ENCODE measurements at places on chromosomes 3 and 15.

DNA sequence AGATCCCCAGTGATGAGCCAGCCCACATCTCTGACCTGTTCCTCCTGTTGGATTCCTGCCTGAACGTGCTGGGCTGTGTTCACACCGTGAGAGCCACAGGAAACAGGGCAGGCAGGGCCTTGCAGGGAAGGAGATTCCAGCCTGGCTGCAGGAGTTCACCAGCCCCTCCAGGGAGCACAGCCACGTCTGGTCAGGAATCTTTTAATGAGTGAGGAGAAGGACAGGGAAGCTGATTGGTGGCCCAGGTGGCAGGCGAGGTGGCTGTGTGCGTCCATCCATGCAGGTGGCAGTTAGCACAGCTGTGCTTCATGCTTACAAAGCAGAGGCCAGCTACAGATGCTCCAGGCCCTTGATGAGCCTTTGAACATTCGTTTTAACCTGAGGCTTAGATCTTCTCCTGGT lies 10.5 kb downstream of the LRRK1 start:
- DNase-seq = no peak

- DNase-seq = no peak
Measured at GRCh38 chr3:114827495-114827894, 319.6 kb downstream of the ZBTB20 start.

GRCh38 chr3:176119826-176120225 lies 1077.5 kb downstream of the TBL1XR1 start:
- no peak for DNase-seq

GRCh38 chr15:32029409-32029861 lies 880 bp upstream of the CHRNA7 start:
- DNase-seq = no peak

- DNase-seq = no peak
Measured at GRCh38 chr3:39762537-39763070, 46.8 kb upstream of the MYRIP start.

DNA sequence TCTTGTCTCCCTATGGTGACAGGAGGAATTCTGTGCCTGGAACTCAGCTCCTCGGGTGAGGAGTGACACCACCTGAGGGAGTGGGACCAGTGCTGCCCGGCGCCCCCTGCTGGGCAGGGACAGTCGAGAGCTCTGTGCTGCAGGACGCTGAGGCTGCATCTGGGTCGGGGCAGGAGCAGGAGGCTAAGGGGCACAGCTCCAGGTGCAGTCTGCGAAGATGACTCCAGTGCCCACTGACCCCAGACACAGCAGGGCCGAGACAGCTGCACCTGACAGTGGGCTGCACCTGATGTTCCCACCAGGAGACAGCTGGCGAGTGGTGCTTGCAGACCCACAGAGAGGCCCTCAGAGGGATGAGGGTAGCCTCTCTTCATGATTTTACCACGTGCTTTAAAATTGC lies 152.9 kb downstream of the ATP10A start:
- no peak for DNase-seq

DNA sequence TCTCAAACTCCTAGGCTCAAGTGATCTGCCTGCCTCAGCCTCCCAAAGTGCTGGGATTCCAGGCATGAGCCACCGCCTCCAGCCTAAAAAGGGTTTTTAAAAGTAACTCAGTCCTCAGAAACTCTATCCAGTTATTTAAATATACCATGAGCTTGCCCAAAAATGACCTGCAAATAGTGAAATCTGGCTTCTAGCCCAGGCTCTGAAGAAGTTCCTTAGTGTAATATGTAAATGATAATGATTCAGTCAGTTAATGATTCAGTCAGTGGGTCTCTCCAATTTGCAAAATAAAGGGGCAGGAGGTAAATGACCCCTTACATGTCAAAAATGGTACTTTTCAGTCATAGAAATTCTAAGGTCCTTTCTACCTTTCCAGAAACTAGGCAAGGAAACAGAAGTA lies 28.8 kb downstream of the LRRC2 start:
- no peak for DNase-seq

DNA sequence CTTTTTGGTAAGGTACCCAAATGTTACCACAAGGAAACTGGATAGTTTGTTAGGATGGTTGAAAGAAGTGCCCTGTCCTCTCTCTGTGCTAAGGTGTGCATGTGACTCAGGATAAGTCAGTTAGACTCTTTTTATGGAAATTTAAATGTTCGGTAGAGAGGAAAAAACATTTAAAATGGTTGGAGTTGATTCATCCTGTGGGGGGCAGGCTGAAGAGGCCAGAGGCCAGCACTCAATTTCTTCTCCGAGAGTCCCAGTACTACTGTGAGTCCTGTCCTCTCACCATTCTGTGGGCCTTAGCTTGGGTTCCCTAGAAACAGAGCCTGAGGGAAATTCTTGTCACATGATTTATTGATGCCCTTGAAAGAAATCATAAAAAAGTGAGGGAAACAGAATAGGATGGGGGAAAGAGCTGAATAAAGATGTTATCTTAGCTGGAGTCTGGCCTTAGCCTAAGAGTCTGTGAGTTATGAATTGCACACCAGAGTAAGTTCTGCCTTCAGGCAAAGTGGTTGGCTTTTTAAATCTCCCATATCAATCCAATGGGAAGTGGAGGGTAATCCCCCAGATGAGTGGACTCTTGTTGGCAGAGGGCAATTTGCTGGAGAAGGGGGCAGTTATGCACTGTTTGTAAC lies 106.5 kb upstream of the GALNT15 start:
- no peak for DNase-seq

DNA sequence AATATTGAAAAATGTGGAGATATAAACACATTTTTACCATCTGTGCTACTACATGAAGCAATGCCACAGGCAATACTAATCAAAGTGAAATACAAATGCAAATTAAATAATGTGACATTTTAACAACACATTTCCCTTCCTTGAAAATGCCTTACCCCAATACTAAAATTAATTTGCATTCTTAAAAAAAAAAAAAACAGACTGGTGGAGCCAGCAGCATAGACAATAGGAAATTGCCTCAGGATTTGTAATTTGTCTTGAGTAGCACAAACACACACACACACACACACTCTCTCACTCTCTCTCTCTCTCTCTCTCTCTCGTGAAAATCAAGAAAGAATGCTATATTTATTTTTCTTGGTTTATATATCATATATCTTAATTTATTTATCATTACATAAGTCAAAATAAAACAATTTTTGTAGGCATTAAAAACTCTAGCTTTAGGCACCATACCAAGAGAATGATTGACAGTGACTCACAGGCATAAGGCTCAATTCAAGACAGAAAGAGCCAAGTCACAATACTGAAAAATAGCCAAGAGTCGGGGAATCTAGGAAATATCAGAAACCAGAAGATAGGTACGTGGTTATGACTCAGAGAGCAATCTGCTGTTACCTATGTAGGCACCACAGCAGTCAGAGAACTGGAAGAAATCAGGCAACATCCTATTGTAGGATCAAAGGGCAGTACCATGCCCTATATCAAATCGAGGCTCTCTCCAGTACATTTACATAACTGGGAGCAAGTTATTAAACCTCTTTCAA lies 23.0 kb downstream of the SUCNR1 start:
- DNase-seq = no peak

DNA sequence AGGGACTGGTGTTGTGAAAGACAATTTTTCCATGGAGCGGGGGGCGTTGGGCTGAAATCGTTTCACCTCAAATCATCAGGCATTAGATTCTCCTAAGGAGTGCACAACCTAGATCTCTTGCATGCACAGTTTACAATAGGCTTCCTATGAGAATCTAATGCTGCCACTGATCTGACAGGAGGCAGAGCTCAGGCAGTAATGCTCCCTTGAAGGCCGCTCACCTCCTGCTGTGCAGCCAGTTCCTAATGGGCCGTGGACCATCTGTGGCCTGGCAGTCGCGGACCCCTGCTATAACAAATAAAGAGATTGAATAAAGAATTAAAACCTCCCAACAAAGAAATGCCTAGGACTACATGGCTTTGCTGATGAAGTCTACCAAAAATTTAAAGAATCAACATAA lies 25.3 kb upstream of the ANKRD28 start:
- DNase-seq = no peak

DNA sequence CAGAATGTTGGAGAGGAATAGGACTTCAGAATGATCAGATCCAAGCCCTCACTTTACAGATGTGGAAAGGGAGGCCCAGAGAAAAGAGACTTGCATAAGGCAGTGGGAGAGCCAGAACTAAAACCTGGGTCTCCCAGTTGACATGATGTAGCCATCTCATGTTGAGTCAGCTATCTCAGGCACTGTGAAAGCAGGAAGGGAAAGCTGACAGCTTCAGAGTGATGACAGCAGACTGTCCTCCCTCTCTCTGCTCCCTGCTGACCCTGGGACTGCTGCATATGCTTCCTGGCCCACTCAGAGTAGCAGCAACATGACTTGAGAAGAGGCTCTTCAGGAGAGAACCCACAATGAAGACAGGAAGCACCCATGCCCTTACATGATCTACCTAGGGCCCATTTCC lies 14.7 kb downstream of the FHIT start:
- no peak for DNase-seq

DNA sequence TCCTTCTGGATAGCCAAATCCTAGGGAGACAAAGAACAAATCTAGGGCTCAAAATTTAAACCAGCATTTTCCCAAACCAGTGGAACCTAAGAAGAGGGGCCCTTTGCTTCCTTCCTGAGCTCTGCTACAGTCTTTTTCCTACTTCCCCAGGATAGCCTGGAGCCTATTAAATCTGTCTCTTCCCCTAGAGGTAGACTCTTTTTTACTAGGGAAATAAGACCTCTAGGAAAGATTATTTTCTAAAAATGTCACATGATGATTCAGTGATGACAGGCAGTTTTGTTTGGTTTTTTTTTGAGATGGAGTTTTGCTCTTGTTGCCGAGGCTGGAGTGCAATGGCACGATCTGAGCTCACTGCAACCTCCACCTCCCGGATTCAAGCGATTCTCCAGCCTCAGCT lies 18.5 kb downstream of the RMDN3 start:
- no peak for DNase-seq

DNA sequence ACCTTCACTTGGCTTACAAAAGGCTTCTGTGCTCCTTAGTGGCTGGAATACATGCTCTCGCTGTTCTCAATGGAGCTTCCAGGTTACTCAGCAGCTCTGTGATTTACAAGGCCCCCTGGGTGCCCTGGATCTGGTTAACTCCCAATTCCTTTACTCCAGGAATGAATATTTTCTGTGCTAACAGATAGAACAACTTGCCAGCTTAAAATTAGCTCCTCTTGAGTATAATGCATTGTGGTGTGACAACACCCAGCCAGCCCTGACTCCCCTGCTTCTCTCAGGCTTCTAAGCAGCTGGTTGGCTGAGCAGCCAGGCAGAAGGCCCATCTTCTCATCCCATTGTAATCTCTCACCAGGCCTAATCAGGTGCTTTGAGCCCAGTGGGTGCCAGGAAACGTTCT lies 246.4 kb downstream of the ALCAM start:
- no peak for DNase-seq

DNA sequence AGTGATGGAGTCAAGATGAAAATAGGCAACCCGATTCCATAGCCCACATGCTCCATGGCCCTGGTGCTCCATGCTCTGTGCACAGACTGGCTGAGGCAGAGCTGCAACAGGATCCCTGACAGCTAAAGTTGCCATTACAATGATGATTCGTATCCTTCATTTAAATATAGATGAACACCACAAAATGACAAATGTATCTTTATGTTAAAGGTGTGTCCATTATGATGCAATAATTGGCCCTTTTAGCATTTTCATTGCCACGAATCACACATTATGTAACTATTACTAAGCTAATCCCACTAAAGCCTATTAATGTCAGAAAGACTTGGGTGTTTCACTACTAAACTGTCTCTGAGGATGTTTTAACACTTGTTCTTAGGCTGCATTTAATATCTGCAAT lies 270.2 kb upstream of the THBS1 start:
- DNase-seq = no peak

DNA sequence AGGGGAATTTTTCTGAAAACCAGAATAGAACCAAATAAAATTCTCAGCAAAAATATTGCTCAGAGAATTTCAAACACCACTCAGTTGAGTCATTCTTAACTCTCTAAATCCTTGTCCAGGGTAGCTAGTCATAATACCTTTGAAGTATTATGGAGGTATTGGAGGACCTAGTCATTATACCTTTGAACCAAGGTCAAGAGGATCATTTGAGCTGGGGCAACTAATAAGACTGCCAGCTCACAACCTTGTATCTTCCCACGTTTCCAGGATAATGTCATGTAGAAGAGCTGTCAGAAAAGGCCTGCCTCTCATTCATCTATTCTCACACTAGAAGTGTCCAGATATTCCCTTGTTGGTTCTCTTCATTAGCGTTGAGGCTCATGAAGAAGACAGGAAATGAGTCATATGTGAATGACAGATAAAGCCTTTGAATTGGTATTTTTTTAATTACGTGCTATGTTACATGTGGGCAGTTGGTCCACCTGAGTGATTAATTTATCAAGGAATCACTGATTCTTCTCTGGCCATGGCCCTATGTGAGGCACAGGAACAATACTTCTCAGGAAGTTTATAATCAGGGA lies 48.3 kb downstream of the TOPAZ1 start:
- DNase-seq = no peak

DNA sequence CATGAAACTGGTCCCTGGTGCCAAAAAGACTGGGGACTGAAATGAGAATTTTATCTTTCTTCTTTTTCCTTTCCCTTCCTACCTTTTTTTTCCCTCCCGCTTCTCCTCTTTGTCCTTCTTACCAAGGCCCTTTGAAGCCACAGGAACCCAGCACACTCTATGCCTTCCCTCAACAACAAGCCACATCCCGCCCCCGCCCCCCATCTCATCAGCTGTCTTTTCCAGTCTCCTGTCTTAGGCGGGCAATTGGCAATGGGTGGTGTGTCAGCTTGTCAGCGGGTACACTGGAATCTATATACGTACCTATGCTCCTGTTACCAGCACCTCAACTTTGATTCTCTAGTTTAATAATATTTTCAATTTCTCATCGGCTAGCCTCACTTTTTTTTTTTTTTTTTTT lies 56.3 kb upstream of the CHD2 start:
- no peak for DNase-seq

DNA sequence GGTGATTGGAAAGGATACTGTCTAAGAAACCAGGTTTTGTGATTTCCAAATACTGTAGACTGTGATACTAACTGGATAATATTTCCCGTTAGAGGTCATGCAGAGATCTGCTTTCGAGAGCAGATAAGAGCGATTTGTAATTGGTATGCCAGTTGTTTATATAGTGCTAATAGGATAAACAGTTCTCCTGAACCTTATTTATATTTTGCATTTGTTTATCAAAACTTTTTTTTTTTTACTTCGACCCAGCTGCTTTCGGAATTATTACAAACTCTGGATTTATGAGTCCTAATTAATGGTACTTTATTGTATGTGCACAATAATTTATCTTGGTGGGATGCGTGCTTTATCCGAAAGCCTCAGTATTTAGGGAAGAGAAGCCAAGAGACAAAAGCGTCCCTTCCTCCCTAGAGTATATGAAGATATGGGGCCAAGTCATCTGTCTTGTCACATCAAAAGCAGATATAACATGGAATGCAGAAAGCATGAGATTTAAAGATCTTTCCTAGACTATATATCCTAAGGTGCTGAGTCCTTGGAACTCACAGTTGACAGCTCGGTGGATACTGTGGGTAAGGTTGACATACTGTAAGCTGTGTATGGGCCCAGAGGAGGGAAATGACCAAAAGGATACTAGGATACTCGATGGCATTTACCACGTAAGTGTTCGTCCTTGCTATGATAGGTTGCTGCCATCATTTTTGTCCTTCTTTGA lies 62.2 kb downstream of the SMAD6 start:
- DNase-seq = no peak
